ENCODE measurements at places on chromosomes 7 and 10.

DNA sequence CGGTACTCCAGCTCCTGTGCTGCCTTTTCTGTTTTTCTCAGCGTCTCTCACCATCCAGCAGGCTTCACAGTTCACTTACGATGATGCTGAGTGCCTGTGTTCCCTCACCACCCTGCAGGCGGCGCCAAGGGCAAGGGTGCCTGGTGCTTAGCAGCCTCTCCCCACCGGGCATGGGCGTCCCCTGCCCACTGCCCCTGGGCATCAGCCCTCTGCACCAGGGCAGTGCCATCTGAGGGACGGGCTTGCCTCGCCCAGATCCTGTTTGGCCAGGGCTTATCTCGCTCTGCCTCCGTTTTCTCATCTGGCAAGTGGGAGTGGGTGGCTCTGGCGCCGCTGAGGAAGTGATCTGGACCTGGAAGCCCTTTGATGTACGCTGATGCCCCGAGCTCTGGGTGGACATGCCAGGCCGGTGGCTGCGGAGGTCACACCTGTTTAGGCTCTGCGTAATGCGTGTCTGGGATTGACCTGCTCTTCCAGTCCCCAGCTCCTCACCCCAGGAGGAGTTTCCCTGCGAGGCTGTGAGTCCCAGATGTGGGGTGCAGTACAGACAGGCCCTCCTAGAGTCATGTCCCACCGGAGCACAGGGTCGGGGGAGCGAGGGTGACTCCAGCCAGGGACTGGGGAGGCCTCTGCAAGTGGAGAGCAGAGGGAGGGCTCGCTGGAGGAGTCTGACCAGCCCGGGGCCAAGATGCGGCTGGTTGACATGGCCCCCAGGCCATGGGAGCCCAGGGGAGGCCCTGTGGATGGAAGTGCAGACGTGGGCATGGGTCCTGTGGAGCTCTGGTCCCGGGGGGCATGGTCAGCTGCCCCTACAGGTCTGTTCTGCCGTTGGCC, 11.8 kb downstream of the TTYH3 start:
- no peak for DNase-seq

GRCh38 chr10:6009961-6010360, 32.6 kb upstream of the IL15RA start:
- DNase-seq: no peak

GRCh38 chr10:119608316-119609155, 11.8 kb upstream of the TIAL1 start:
- no peak for DNase-seq

DNA sequence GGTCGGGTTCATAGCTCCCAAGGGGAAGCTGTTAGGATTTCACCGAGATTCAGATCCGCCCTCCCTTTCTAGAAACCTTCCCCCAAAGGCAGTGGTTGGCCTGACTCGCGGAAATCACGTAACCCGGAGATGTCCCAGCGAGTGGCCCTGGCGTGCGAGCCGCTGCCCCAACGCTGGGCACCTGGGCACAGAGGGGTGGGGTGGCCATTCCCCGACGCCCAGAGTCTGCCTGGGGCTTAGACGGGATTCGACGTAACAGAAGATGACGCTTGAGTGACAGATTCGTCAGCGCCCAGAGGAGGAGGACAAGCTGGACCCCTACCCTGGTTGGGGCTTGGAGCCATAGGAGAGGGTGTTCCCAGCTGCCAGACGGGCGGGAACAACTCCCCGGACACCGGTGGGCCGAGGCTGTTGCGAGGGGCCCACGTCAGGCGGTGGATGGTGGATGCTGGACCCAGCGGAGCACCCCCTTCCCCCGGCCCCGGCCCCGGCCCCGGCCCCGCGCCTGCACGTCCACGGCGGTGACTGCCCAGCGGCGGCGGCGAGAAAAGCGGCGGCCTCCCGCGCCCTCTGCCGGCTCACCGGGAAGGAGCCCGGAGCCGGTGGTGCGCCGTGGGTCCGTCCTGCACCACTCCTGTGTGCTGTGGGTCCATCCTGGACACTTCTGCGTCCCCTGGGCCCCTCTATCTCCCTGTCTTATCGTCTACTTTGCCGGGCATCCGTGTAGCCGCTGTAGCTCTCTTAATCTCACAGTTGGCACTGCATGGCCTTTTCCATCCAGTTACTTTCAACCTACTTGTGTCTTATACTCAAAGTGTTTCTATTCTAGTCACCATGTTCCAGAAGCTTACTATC, 35.4 kb upstream of the KNDC1 start:
- DNase-seq: no peak

GRCh38 chr7:27876756-27877155, 136.8 kb downstream of the TAX1BP1 start:
- DNase-seq: no peak

- no peak for DNase-seq
These were observed 40.0 kb upstream of the ASAH2 start for GRCh38 chr10:50291261-50291850.

GRCh38 chr10:13386021-13386420, 37.9 kb upstream of the SEPHS1 start:
- DNase-seq: no peak

- DNase-seq: no peak
These were observed 71.5 kb downstream of the RHOBTB1 start for GRCh38 chr10:60872451-60872850.

DNA sequence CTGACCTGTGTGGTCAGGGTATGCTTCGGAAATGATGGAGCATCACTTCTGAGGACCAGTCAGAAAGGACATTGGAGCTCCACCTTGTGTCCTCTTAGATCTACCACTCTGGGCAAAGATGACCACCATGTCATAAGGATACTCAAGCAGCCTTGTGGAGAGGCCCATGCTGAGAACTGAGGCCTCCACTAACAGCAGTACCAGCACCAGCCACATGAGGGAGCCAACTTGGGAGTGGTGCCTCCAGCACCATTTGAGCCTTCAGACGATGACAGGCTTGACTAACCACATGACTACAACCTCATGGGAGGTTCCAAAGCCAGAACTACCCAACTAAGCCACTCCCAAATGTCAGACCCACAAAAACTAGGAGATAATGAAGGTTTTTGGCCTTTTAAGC, 116.0 kb downstream of the NPTX2 start:
- no peak for DNase-seq

GRCh38 chr7:50645186-50645585, 80.0 kb upstream of the DDC start:
- no peak for DNase-seq

DNA sequence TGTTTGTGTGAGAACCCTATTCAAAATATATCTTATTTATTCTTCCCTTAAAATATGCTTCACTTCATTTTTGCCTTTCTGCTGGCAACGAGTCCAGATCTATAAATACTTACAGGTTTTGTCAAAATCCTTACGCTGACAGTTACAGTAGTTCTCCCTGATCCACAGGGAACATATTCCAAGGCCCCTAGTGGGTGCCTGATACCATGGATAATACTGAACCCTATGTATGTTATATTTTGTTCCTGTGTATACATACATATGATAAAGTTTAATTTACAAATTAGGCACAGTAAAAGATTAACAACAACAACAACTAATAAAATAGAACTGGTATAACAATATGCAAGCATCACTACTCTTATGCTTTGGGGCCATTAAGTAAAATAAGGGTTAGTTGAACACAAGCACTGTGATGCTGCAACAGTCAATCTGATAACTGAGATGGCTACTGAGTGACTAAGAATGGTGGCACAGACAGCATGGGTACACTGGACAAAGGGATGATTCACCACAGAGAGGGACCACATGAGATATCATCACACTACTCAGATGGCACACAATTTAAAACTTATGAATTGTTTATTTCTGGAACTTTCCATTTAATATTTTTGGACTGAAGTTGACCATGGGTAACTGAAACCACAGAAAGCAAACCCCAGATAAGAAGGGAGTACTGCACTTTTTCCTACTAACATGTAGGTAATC, 29.4 kb upstream of the PCGF5 start:
- DNase-seq: no peak

DNA sequence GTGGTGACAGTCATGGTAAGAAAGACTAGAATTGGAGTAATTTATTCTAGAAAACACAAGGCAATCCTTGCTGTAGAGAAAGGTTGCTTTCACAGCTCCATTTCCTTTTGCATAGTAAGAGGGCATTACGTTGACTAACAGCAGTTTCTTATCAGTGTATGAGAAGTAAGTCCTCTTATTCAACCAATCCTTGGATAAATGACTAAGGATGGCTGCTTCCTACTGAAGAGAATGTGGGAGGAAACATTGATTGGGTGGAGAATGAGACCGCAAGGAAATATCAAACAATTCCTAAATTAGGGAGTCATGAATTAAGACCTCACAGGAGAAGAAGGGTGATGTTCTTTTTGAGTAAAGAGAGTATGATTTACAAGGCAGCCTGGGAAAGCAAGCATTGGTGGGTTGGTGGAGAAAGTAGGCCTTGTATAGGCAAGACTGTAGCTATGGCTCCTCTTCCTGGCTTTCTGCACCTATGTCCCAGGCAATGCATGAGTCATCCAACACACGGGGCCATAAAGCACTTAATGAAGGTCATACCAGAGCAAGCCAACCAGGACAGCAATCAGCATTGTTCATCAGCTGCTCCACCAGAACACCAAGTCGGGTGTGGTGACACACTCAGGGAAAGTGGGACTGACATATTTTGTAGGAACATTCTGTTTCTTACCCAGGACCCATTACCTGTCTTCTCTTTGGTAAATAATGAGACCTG, 5.6 kb downstream of the MGAM start:
- DNase-seq: no peak

GRCh38 chr10:43689618-43689954, 40.9 kb upstream of the ZNF32 start:
- DNase-seq: peak; percentile 11

DNA sequence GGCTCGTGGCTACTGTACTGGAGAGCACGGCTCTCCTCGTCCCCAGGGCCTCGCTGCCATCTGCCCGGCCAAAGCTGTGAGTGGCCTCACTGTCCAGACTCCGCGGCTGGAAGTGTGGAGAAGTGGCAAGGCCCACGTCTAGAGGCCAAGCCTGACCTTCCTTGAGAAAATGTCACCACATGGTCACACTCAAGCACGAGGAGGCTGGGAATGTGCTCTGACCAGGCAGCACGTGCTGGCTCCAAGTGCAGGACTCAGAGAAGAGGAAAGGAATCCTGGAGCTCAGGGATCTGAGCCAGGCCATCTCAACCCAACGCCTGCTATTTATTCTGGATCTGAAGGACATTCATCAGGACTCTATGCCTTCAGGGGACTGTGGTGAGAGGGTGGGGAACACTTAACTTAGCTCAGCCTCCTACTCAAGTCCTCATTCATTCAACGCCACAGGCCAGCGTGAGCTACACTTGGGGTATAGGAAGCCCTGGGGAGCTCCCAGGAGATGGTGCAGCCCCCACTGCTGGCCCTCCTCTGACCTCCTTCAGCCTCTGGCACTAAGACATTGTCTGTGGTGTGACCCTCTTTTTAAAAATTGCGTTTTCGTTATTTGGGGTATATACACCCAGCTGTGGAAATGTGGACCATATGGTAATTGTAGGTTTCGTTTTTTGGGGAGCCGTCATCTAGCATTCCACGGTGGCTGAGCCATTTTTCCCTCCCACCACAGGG, 29.0 kb downstream of the EN2 start:
- no peak for DNase-seq

GRCh38 chr10:122957474-122957873, 3.4 kb upstream of the C10orf88 start:
- no peak for DNase-seq

GRCh38 chr10:112202561-112203241, 19.1 kb upstream of the GPAM start:
- DNase-seq: no peak

DNA sequence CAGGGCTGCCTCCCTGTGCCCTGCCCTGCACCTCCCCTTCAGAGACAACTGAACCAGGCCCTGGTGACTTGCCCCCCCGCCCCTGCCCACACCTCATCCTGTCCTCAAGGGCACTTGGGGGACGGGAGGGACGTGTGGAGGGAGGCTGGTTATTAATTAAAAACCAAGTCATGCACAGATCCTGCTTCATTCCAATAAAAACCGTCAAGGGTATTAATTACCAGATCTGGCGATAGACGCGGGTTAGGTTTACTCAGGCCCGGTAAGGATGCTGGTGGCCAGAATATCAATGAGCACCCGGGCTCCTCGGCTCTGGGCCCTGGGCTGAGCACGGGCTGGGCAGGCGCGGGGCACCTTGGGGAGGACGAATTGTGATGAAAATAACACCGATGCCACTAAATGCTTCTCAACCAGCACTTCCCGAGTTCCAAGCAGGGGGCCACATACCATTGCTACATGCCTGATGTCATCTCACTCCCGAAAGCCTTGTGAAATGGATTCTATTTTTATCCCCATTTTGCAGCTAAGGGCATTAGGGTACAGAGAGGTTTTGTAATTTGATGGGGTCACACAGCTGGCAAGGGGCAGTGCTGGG, 24.5 kb upstream of the GTF2IRD1 start:
- no peak for DNase-seq

DNA sequence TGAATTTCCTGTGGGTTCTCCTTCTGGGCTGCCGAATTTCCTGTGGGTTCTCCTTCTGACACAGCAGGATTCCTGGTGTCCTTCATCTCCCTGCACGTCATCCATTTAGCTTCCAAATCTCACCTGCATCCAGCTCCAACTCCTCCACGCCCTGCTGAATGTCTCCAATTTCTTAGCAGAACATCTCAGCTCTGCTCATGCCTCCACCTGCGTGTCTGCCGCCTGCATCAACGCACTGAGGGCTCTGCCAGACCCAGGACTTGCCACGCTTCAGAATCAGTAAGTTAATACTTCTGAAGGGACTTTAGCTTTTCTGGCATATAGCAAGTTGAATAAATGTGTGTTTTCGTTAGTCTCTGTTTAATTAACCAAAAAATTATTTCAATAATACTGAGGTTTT, 31.1 kb upstream of the VIPR2 start:
- no peak for DNase-seq

DNA sequence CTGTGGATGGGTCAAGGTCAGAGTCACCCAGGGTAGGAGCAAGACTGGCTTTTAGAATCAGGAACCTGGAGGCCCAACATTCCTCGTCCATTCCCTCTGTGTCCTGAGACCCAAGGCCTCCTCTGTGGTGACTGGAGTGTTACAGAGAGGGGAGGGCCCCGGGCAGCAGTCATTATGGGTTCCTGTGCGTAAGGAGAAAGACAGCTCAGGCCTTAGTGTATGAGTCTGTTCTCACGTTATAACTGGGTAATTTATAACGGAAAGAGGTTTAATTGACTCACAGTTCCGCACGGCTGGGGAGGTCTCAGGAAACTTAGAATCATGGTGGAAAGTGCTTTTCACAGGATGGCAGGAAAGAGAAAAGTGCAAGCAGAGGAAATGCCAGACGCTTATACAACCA, 422.3 kb downstream of the TCERG1L start:
- no peak for DNase-seq

DNA sequence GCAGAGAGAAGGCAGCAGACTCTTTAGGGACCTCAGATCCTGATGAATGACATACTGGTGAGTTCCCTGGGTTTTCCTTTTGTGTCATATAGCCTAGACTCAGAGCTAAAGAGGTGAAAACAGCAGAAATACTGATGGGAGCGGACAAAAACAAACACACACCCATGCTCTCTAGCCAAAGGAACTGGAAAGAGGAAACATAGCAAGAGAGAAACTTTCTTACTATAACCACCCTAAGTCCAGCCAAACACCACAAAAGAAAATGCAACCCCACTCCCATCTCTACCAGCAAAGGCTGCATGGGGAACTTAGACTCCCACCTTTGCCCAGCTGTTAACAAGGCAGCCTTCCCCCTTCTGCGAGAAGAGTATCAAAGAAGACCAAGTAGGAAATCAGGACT, 16.3 kb downstream of the GSAP start:
- DNase-seq: no peak

Data from stimulated activated CD8-positive, alpha-beta memory T cell treated with anti-CD3 and anti-CD28 coated beads, Interleukin-2, amount 100 ng/mL, for 1 hour (primary cell).